Tongue (tissue), 3 donors: ENCODE measurements at places on chromosomes 3 and 15.

GRCh38 chr3:145864336-145864735 is 296.6 kb downstream of the PLOD2 start:
- DNase-seq = no peak

DNA sequence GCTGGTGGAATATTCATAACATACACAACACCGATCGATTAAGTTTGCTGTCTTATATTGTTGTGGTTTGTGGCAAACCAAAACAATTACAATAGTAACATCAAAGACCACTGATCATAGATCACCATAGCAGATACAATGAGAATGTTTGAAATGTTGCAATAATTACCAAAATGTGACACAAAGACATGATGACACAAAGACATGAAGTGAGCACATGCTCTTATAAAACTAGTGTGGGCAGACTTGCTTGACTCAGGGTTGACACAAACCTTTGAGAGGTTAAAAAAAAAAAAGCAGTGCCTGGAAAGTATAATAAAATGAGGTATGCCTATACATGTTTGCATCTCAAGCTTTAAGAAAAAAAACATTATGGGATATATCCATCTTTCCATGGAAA is 130.3 kb downstream of the NR1I2 start:
- DNase-seq = no peak

DNA sequence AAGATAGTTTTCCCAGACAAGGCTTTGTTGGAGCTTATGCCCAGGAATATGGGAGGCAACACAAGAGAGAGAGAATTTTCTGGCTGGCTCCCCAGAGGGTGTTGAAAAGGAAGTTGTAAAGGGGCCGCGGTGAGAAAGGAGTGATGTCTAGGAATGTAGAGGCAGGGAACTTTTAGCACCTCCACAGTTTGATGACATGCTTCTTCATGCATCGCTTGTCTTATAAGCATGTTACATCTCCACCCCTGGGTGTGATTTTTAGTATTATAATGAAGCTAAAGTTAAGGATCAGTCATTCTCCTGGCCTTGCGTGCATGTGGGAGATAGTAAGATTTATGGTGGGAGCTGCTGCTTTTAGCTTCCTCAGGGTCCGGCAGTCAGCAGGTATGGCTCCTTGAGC is 32.8 kb upstream of the TF start:
- DNase-seq = no peak

DNA sequence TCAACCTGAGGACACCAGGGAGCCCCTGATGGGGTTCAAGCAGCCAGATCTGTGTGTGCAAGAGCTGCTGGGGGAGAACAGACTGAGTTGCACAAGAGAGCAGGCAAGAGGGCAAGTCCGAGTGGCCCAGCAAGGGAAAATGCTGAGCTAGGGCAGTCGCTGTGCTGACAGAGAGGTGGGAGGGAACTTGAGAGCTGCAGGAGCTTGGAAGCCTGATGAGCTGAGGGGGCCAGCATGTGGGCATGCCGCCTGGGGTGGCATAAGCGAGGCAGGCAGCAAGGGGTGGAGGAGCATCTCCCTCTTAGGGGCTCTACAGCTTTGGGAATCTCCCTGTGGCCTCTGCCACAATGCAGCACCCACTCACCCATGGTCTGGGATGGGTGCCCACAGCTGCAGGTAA is 4.7 kb upstream of the CORO2B start:
- no peak for DNase-seq

- DNase-seq = no peak
Observed at GRCh38 chr15:81851325-81851724, 194.5 kb downstream of the MEX3B start.

- DNase-seq = no peak
Observed at GRCh38 chr15:42220216-42220615, 12.1 kb upstream of the VPS39 start.

GRCh38 chr3:46353647-46354410 is at the start of gene CCR2:
Gene CCR2 (plus strand): TSS chr3:46354111. CDS start chr3:46357528, 3,417 bp downstream.
- no peak for DNase-seq

- no peak for DNase-seq
Observed at GRCh38 chr3:23442598-23443383, 239.7 kb downstream of the UBE2E2 start.

GRCh38 chr15:59222906-59223550 is 16.4 kb downstream of the LDHAL6B start:
- no peak for DNase-seq

- DNase-seq = peak; percentile 49
Observed at GRCh38 chr3:56833022-56833421, 31.3 kb upstream of the ARHGEF3 start.
